Fibroblast of skin of right biceps (primary cell): ENCODE measurements at places on chromosomes 4 and X.
A peak's percentile ranks its signal among the peaks of the same experiment; 100 is the strongest.

- peak; percentile 4 for DNase-seq
Observed at GRCh38 chrX:122500556-122500955, 683.5 kb upstream of the GRIA3 start.

DNA sequence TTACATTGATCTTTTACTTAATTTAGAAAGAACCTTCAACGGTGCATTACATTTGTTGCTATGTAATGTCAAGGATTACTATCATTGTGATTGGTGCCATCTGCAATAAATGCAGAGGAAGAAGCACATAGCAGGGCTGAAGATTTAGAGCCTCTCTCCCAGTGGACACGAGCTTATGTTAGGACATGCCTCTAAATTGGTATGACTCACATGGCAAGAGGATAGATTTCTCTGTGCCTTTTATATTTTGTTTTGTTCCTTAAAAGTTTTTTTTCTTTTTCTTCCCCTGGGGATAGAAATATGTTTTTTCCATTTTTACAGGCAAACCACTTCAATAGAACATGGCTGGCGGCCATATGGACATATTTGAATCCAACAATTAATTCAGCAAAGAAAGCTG lies 205.0 kb upstream of the HAND2 start:
- DNase-seq, result peak; percentile 19

- peak; percentile 39 for DNase-seq
Observed at GRCh38 chr4:38046727-38047489, 86.7 kb downstream of the PTTG2 start.

GRCh38 chr4:1183985-1184773 lies 11.8 kb upstream of the SPON2 start:
- DNase-seq, result no peak

DNA sequence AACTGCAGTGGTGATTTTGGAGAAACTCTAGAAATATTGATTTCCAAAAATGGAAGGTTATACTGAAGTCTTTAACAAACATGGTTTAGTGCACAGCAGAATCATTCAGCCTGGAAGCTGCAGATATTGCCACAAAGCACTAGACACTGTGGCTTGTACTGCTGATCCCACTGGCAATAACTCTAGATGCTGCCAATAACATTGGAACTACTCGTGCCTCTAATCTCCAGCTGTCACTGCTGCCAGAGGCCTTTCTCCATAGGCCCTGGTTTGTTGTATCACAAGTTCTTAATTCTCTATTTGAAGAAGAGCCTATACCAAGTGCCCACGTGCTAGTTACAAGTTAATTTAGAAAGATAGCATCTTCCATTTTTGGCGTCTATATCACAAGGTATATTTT lies 19.3 kb downstream of the DMP1 start:
- DNase-seq, result no peak

- DNase-seq, result peak; percentile 30
Observed at GRCh38 chr4:142402900-142403299, 443.2 kb downstream of the INPP4B start.

DNA sequence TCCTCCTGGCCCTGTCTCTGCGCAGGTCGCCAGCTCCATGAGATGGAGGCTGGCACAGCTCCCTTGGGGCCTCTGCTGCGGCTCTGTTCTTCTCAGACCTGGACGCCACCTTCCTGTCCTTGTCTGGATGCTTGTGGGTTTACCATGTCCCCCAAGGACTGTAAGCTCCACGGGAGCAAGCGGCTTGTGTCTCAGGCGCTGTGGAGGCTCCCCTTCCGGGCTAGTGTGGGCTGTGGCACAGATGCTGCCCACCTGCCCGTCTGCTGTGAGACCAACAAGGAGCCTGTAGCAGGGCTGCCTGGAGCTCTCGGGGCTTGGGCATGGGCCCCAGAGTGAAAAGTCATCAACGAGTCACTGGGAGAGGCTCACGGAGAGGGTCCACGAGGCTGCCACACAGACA lies 25.2 kb downstream of the NAT8L start:
- no peak for DNase-seq

DNA sequence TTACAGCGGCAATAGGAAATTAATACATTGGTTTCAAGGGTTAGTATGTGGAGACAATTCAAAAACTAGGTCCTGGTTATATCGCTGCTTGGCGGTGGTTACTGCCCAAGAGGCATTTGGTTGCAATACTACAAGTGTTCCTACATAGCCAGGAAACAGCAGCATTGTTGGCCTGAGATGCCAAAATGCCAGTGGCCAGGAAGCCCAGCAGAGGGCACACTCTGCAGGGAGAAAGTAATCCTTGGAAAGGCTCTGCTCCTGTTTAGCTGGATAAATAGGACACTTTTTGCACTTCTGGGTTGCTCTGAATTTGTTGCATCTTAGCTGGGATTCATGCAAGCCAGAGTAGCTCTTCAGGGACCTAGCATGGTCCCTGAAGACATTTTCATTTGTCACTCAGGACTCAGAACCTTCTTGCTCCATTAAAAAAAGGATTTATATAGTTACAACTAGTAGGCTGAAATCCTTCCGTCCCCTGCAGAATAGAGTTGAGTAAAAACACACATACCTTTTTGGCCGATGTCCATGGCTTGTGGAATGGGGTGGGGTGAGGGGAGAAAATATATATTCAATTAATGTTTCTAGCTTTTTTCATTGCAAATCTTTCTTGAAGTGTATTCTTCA lies 8.1 kb upstream of the GPR119 start:
- peak; percentile 30 for DNase-seq

GRCh38 chr4:97134456-97134855 lies 1008.8 kb downstream of the STPG2 start:
- DNase-seq, result no peak

GRCh38 chr4:41189076-41189475 lies 25.3 kb downstream of the APBB2 start:
- DNase-seq, result no peak

DNA sequence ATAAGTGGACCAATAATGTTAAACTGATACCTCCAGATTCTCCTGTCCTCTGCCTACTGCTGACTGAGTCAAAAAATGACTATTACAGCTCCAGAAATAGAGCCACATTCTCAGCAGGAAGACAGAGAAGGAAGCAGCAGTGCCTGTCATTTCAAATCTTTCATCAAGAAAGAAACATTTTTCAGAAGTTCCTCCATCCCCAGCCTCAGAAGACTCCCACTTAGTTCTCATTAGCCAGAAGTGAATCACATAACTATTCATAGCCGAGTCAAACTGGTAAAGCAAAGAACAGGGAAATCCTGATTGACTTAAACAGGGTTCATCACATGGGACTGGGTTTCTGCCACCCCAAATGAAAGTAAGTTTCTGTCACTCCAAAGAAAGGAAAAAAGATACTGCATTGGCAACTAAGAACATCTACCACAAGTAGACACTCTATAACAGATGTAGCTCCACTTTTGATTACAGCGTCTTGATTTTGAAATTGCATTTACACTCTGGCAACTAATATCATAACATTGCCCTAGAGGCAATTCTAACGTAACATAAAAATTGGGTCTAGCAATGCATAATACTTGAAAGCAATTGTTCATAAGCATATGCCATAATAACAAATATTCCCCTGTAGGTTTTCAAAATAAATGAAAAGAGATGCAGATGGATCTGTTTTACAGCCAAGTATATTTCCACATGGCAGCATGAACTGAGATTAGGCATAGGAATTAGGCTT lies 599.8 kb downstream of the GALNTL6 start:
- DNase-seq, result no peak

- no peak for DNase-seq
Observed at GRCh38 chr4:66959207-66959606, 586.1 kb downstream of the CENPC start.

DNA sequence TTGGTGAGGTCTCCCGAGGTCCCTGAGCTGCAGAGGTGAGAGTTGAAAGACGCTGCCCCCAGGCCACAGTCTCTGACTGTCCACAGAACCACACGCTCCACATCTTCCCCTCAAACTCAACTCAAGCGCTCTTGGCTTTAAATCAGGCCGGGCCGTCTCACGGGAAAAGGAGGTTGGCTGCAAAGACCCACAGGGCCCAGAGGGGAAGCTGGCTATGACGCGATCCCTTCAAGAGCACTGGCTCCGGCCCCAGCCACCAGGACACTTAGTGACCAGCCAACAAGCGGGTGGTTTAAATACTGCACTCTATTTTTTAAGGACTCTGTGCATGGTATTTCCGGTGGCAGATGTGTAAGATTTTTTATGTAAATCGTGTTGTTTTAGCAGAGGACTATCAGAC lies 19.9 kb downstream of the LRPAP1 start:
- DNase-seq, result no peak

GRCh38 chrX:867966-868647 lies 237.5 kb downstream of the SHOX start:
- DNase-seq, result no peak
